Dermis blood vessel endothelial cell (primary cell): ENCODE measurements at places on chromosomes 3 and 15.
A peak's percentile ranks its signal among the peaks of the same experiment; 100 is the strongest.

GRCh38 chr15:62782071-62782841, 260.3 kb upstream of the TPM1 start:
- DNase-seq, result peak; percentile 94

DNA sequence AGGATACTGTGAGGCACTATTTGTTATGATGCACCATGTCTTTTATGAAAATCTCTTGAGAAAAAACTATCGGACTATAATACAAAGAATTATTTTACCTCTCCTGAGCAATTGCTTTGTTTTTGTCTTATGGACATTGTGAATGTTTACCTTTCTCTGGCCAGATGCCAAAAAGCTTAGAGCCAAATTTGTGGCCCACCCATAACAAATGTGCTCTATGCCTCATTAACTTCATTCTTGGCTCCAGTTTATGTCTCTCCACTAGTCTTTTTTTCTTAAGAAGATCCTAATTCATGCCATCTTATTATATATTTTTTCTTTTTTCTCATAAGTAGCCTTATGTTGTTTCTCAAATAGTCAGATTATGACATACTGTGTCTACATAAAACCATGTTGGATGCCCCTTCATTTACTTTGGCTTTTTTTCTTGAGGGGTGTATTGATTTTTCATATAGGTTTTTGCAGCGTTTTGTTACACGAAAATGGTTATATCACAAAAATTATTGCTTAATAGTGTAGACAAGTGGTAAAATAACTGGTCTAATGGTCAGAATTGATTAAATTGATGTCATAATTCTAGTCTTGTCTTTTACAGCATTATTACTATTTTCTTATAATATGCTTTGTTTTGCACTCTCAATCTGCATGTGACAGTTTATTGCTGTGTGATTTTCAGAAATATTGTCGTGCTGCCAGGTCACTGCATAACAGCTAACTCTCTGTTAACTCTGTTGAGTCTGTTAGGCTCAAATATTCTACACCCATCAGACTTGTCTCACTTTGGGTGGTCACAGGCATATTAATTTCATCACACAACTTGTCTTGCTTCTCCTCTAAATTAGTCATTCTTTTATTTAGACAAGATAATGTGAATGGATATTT, 18.2 kb downstream of the SENP8 start:
- DNase-seq, result no peak

GRCh38 chr3:114421204-114421603, 127.4 kb downstream of the TIGIT start:
- DNase-seq, result no peak

- DNase-seq, result no peak
Measured at GRCh38 chr3:71083726-71084131, 499.8 kb downstream of the FOXP1 start.

DNA sequence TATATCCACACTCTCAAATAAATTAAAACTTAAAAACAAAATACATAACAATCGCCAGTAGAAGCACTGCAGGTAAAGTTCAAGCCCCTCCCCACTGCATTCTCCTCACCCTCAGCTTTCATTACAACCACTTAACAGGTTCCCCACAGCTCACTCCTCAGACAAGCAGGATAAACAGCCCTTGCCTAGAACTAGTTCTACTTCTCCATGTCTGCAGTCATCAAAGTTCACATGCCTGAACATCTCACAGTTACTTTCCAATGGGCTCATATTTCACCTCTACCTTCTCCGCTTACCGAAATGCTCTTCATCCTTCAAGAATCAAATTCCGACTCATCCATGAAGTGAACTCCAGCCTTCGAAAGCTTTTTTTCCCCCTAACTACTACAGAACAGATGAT, 4.1 kb downstream of the YEATS2 start:
- DNase-seq, result no peak
